Kidney tubule cell (primary cell): ENCODE measurements at places on chromosomes 3 and 15.
A peak's percentile ranks its signal among the peaks of the same experiment; 100 is the strongest.

DNA sequence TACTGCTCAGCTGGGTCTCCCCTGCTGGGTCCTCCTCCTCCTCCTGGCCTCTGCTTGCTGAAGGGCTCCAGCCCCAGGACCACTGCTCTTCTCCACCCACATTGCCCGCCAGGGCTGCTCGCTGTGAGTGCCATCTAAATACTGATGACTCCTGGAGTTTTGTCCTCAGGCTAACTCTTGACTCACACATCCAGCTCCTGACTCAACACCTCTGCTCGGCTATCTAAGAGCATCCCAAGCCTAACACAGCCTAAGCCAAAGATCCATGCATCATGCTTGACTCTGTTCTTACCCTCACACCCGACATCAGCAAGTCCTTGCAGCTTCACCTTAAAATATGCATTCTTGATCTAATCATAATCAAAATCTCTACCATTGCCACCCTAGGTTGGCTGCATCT is 260.2 kb downstream of the KLF13 start:
- DNase-seq = no peak

GRCh38 chr15:96977886-96978285 is 647.4 kb downstream of the NR2F2 start:
- no peak for DNase-seq

DNA sequence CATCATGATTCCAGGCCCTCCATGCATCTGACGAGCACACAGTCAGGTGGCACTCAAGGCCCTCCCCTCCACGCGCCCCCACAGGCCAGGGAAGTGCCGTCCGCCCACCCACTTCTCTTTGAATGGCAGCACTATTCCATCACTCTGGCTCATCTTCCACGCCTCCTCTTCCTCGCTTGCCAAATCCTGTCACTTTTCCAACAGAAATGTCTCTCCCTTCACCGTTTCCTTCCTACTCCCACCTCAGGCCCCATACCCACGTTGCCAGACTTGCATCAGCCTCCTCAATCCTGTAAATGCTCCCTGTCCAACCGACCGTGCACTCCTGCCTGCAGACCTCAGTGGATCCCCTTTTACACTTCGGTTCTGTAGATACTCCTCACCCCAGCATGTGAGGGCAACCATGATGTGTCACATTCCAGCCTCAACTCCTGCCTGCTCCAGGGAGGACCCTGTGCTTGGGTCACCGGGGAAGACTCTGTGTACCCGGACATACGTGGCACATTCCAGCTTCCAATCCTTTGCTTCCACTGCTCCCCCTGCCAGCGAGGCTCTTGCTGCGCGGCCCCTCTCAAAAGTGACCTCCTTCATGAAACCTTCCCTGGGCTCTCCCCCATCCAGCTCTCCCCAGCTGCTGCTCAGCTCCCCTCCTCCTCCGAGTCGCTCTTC is 29.6 kb downstream of the ADCY5 start:
- no peak for DNase-seq

DNA sequence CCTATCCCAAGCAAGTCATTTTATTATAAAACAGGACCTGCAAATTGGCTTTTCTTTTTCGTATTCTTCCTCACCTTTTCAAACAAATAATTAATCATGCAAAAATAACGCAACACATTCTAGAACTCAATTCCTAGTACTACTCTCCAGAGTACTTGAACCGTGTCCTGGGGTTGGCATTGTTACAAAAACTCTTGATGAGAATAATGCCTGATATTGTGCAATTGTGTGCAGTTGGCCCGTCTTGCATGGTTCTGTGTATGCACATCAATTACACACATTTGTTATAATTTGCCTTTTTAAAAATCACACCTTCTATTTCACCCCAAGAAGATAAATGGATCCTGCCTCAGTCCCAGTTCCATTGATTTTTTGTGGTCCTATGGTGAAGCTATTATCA is 205.4 kb downstream of the EPHB1 start:
- DNase-seq = peak; percentile 29

DNA sequence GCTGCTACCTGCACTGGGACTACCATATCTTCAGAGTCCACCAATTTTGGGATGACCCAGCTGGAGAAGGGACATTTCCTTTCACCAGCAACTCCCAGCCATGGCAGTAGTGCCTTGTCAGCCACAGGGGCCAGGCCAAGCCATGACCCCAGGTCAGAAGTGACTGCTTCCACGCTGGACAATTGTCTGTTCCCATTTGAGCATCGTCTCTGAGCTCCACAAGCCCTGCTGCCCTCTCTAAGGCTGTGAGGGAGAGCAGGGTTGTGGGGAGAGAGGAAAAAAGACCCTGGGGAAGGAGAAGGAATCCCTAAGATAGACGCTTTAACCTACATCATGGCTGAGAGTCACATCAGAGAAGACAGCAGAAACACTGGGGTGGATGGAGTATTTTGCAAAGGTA is 7.4 kb upstream of the RARRES1 start:
- DNase-seq = no peak

GRCh38 chr3:61439122-61439458 is 122.3 kb upstream of the PTPRG start:
- DNase-seq = no peak

GRCh38 chr3:65560901-65561300 is 477.8 kb downstream of the MAGI1 start:
- DNase-seq = no peak

GRCh38 chr15:45375836-45376235 is 2.5 kb downstream of the GATM start:
- DNase-seq = no peak

- DNase-seq = no peak
Observed at GRCh38 chr3:159280386-159281191, 478.7 kb downstream of the MFSD1 start.

DNA sequence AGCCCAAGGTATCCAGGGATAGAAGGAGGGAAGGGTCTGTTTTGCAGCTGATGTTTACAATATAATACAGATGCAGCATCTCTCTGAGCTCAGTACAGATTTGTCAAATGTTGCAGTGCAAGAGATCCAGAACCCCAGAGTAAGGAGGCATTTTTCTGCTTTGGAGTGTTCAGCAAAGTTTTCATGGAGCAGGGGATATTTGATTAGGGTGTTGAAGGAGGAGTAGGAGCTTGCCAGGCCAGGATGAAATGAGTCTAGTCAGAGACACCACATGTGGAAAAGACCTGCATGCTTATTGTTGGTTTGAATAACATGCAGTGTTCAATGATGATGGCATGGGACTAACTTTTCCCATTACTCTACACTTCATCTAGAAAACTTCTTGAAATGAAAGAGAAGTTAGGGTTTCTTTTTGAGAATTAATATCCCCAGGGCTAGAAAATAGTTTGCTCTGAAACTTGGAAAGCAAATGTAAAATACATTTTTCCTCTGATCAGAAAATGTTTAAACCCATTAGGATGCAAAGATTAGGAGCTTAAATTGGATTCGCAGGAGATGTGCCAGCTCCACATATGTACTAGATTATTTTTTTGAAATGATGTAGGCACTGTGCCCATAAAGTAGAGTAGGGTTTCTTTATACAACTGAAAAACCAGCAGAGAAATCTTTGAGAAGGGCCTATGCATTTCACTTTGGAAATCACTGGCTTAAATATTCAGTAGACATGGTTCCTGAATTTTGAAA is 243.8 kb downstream of the CACNA2D3 start:
- no peak for DNase-seq

DNA sequence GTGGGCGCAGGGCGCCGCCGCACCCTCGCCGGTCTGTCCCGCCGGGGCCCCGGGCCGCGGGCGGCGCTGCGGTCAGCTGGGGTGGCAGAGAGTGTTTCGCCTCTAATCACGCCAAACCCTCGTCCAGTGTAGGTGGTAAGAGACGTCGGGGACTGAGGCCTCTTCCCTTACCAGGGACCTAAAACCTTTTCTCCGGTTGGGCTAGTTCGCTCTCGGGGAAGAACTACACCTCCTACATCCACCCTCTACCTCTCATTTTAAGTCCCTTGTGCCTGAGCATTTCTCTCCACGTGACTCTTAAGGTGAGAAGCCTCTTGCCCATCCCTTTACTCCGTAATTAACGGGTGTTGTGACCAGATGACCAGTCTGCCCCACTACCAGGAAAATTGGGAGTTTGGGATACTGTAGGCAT is 520 bp downstream of the TMEM42 start:
- peak; percentile 40 for DNase-seq

DNA sequence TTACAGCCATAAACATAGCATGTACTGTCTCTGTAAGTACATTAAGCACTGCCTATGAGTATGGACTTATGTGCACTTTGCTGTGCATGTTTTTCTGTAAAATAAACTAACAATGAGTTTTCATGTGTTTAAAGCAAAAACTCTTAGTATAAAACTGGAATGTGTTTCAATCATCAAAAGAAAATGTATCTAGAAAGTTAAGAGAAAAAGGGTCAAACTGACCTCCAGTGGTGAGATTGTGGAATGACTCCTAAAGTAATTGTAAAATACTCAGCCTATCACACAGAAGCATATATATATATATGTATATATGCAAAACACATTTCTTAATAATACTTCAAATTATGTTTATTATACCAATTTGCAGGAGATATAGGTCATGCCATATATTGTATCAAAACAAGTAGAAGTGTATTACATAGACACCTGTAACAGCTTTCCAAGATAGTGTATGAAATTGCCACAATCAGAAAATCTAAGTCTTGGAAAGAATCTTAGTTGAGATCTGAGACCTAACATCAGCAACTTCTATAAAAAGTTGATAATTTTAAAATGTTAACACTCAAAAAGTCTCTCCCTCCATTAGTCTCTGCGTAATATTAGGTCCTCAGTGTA is 199.6 kb downstream of the FMN1 start:
- peak; percentile 50 for DNase-seq

DNA sequence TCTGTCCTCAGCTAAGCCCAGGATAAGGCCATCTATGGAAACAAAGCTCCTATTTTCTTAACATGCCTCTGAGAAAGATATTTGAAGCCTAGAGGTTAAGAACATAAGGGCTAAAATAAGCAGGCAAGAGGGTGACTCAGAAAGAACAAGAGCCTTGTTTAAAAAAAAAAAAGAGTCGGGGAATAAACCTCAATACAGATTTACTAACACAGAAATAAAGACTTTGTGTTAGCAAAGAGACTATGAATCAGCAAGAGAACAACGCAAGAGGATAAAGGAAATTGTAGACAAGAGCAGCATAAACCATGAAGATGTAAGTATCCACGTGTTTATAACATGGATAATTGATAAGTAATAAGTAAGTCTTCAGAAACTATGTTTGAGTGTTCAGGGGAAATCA is 36.0 kb downstream of the RAB27A start:
- no peak for DNase-seq

- DNase-seq = no peak
Observed at GRCh38 chr3:163605915-163606314, 1472.4 kb downstream of the SI start.

GRCh38 chr3:178568155-178568731 is 32.0 kb downstream of the KCNMB2 start:
- no peak for DNase-seq

DNA sequence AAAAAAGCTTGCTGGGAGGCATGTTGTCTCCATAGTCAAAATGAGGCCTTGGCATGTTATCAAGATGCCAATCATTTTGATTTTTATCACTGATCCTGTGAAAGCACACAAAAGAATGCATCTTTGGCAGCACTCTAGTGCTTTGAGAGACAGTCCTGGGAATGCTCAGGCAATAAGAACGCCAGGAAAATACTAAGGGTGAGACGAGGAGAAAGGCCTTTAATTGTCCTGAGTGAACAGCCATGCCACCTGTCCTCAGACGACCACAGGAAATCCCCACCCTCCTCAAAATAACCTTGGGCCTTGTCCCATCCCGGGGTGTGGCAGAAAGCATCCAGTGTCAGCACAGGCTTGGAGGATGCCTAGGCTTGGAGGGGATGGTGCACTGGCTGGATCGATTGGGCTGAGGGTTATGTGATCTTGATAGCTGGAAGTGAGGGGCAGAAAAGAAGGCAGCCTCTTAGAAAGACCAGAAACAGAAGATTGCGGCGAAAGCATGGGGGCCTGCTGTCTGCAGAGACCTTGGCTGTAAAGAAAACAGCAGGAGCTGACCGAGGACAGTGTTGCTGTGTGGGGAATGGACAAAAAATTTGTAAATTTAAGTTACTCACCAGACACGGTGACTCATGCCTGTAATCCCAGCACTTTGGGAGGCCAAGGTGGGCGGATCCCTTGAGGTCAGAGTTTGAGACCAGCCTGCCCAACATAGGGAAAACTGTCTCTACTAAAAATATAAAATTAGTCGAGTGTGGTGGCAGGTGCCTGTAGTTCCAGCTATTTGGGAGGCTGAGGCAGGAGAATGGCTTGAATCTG is 7.3 kb downstream of the TMEM158 start:
- DNase-seq = peak; percentile 49

- DNase-seq = no peak
Observed at GRCh38 chr3:158100681-158101080, 5.5 kb downstream of the SHOX2 start.

- DNase-seq = no peak
Observed at GRCh38 chr15:49750553-49750952, 129.7 kb downstream of the DTWD1 start.

- peak; percentile 40 for DNase-seq
Observed at GRCh38 chr15:96869122-96869521, 538.6 kb downstream of the NR2F2 start.

GRCh38 chr15:48890375-48890972 is 12.5 kb downstream of the EID1 start:
- DNase-seq = no peak

DNA sequence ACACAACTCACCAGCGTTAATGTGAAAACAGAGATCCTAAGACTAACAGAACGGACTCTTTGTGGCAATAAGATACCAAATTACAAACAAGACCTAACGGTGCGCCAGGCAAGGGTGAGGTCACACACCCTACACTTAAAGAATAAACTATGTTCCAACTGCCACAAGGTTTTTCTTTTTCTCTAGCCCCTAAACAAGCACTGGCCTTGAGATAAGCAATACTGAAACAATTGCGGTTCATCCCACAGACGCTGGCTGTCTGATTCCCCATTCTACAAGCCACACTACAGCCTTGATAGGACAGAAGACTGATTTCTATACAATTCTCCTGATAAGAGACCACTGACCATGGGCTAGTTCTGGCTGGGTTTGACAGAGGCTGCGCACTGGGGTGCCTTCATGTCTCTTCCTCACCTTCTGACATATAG is 20.5 kb upstream of the LIMD1 start:
- no peak for DNase-seq

DNA sequence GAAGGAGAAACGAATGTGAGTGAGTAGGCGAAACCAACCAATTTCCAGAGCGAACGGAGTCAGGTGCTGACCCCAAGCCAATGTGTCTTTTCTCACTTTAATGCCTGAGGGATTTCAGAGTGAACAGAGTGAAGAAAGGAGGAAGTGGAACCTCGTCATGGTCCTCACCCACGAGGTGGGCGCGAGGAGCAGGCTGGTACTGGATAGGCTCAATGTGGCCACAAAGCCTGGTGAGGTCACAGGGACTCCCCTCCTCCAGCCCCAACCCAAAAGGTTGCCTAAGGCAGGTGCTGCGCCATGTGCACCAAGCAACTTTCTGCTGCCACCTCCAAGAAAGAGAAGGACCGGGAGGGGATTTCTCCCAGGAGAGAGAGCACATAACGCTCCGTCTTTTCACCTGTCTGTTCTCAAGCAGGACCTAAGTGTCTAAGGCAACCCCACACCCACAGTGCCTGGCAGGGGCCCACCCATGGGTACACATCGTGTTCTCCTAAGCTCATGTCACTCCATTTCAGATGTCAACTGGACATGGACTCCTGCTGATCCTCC is 3.8 kb downstream of the NRROS start:
- DNase-seq = no peak
